ENCODE measurements at places on chromosomes 13 and 19.

DNA sequence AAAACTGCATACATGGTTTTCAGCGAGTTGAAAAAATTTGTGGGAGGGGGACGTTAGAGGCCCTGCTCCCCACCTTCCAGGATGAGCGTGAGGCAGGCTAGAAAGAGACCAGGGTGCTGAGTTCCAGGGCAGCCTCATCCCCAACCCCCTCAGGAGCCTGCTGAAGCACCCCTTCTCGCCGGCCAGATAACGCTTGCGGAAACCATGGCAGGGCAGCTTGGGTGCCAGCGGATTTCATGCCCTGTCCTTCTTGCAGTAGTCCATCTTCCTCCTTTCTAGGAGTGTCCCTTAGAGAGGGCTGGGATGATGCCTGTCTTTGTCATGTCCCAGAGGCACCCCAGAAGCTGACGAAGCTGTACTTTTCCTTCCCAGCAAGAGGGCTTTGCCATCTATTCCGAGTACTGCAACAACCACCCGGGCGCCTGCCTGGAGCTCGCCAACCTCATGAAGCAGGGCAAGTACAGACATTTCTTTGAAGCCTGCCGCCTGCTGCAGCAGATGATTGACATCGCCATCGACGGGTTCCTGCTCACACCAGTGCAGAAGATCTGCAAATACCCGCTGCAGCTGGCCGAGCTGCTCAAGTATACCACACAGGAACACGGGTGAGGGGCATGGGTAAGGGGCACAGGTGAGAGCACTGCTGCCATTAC is 19.0 kb upstream of the C1QTNF9 start:
- DNase-seq = no peak

GRCh38 chr19:3808420-3809143 is 22.4 kb upstream of the MATK start:
- DNase-seq = no peak

DNA sequence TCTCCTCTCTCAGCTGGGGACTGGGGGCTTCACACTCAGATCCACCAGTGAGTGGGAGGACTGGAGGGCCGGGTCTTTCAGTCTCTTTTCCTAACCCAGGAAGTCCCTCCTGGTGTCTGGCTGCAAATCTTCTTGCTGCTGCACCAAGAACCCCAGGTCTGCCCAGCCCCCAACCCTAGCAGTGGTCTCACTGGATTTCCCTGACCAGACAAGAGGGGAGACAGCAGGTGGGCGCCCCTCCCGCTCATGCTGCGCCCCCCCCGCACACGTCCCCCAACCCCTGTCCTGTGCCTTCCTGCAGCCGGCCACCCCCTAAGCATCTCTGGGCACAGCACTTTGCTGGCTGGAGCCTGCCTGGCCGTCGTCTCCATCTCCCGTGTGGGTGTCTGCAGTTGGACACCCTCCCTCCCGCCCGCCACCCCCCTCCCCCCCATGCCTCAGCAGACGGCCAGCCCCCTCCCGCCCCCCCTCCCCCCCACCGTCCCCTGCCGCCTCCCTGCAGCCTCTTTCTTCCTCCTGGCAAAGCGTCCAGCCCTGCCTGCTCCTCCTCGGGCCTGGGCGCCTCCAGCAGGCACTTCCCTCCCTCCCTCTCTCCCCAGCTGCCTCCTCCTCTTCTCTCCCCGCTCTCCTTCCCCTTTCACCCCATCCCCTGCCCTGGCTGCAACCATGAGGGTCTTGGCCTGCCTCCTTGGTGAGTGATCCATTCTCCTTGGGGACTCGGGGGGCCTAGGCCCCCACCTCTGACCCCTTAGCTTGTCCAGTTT is at the start of gene SSC5D:
TSS of gene SSC5D (plus strand) at position 513 of the 764 bp plus-strand sequence. CDS start at position 667, 154 bp downstream.
- DNase-seq = no peak

DNA sequence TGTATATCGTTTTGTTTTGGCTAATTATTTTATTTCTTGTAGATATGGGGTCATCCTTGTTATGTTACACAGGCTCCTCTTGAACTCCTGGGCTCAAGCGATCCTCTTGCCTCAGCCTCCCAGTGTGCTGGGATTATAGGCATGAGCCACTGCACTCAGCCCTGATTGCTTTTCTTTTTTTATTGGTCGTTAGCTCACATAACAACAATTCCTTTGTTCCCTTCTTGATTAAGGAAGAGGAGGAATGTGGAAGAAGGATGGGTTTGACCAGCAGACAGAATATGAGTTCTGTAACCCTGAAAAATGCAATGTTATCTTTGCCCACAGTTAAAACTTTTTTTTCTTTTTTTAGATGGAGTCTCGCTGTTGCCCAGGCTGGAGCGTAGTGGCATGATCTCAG is 11.4 kb downstream of the BRME1 start:
- no peak for DNase-seq

GRCh38 chr13:42594481-42595252 is 20.7 kb downstream of the TNFSF11 start:
- DNase-seq = peak; percentile 57

DNA sequence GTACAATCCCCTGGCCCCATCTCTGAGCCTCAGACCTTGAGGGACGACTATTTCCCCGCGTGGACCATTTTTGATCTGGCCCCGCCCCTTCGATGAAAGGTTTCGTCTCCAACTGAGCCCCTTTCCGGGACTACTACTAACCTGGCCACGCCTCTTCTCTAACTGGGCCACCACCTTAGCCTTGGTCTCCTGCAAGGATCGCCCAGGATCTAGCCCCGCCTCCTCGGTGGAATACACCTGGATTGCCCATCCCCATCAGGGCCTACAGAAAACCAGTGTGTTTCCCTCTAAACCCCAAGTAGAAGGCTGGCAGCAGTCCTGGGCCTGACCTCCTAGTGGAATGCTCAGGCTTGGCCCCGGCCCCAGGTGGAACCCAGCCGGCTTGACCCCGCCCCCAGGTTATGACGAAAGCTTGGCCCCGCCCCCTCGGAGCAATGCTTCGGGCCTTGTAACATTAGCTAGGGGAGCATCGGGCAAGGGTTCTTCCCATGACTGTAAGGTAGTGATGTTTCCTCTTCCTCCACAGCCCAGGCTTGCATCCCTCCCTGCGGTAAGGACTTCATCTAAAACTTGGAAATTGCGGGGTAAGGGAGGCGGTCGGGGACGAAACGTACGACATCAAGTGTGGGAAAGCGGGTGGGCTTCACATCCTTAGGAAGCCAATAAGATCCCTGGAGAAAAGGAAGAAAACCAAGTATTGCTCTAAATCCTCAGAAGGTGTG is 9.1 kb downstream of the SPACA6 start:
- DNase-seq = no peak

DNA sequence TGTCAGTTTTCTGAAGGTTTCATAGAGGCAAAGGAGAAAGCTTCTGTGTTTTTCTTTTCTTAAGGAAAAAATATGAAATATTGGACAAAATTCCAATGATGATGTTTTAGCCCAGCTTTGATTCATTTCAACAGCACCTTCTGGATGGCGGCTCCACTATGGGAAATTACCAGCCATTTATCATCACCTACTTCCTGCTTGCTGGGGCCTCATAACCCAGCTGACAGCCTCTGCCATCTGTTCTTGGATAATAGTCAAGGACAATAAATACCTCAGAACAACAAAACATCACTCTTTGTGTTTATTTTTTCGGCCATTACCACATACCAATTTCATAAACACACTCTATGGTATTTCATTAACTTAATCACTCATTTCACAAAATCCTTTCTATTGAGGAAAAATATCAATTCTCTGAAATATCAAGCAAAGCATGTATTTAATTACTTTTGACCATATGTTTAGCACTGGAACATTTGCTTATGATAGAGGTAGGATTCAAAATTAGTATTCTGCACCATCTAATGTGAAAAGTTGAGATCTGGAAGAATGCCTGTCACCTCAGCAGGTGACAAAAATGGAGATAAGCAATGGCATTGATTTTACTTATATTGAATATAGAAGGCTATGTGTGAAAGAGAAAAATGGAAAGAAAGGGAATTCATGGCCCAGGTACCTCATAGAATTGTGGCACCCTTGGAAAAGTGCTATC is 629.7 kb downstream of the LIG4 start:
- no peak for DNase-seq

- DNase-seq = no peak
Measured at GRCh38 chr13:24301434-24301833, 7.9 kb upstream of the C1QTNF9 start.

DNA sequence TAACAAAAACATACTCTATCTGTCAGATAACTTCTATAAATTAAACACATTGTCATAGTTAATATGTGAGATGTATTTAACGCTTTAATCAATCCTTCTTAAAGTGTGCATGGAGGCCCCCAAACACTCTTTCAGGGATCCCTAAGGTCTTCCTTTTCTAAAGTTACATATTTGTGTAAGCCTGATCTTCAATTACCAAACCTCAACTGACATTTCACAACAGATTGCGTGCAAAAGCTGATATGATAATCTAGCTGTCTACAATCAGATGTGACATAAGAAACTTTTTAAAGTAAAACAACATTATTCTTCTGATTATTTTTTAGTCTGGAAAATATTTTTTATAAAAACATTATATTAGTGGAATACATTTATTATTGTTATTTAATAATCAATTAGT is 1850.4 kb downstream of the OLFM4 start:
- DNase-seq = no peak

GRCh38 chr13:95247171-95247570 is 54.1 kb downstream of the ABCC4 start:
- DNase-seq = no peak

DNA sequence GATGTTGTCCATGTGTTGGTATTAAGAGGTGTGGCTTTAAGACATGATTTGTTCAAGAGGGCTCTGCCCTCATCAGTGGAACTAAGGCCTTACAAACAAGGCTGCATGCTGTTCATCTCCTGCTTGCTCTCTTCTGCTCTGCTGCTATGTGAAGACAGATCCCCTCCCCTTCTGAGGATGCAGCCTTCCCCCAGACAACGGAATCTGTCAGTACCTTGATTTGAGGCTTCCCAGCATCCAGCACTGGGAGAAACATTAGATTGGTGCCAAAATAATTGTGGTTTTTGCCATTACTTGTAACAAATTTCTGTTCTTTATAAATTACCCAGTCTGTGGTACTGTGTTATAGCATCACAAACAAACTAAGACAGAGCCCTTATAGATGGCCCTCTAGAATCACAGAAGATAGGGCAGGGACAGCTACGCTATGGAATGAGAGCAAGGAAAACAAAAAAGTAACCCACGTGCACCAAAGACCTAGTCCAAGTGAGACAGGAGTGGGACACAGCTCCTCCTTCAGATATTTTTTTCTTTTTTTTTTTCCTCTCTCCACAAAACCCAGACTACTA is 151.5 kb upstream of the RXFP2 start:
- DNase-seq = no peak

DNA sequence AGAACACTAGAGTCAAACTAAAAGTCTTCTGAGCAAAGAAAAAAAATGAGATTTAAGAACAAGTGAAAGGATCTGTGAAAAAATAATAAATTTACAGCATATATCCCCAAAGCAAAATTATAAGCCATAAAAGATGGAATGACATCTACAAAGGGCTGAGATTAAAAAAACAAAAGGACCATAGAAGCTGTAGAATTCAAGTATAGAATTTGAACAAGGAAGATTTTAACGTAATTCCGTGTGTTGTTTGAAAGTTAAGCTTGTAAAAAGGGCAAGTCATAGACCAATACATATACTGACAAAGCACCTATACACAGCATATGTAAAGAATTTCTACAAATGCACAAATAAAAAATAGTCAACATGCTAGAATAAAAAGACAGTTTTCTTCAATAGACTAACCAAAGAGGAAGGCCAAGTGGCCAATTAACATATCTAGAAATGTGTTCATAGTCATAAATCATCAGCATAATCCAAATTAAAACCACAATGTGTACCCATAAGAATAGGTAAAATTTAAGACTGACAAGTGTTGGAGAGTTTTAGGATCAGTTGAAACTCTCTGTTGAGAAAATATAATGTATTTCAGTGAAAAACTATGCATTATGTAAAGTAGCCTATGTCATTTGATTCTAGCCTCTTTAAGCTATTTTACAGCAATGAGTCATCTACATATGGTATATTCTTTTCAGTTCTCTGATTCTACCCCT is 674.9 kb downstream of the OLFM4 start:
- DNase-seq = no peak

GRCh38 chr13:47146136-47146535 is 249.3 kb upstream of the HTR2A start:
- no peak for DNase-seq

DNA sequence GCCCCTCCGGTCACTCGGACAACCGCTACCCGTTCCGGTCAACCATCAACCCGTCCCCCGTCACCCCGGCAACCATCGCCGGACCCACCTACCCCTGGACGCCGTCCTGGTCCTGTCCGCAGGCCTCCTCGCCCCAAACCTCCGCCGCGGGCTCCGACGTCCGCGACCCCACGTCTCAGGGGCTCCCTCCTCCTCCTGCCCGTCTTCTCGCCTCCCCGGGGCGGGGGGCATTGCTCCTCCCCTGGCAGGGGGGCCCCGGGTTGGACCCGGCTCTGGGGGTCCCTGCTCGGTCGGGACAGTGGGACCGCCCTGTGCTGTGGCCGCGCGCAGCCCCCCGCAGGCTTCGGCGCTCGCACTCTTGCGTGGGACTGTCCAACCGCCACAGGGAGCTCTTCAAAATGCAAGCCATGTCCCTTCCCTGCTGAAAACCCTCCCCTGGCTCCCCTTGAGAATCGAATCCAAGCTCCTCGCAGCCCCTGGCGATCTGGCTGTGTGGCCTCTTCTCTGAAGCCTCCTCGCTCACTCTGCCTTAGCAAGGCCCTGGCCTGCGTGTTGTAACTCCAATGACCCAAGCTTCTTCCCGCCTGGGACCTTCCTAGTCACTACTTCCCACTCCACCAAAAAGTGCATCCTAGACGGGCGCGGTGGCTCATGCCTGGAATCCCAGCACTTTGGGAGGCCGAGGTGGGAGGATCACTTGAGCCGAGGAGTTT is 8.4 kb downstream of the EPHX3 start:
- DNase-seq = no peak

GRCh38 chr13:78714717-78715116 is 55.8 kb upstream of the OBI1 start:
- no peak for DNase-seq

DNA sequence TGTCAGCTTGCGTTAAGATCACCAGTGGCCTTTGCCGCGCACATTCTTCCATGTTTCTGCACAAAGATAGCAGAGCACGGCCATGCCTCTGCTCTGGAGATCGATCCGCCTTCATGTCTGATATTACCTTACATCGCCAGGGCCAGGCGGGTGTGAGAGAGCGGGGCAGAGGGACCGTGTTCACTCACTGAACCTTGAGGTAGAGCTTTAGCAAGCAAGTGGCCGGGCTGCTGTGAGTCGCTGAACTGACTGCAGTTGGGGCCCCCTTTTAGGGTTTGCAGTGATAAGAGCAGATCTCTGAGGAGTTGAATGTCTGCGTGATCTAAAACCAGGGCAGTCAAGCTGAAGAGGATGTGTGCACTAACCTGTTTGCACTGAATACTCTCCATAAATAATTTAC is 275.4 kb upstream of the OBI1 start:
- no peak for DNase-seq
